Activated CD4-positive, alpha-beta T cell treated with anti-CD3 and anti-CD28 coated beads for 48 hours (primary cell): ENCODE measurements at places on chromosomes 16 and 17.

DNA sequence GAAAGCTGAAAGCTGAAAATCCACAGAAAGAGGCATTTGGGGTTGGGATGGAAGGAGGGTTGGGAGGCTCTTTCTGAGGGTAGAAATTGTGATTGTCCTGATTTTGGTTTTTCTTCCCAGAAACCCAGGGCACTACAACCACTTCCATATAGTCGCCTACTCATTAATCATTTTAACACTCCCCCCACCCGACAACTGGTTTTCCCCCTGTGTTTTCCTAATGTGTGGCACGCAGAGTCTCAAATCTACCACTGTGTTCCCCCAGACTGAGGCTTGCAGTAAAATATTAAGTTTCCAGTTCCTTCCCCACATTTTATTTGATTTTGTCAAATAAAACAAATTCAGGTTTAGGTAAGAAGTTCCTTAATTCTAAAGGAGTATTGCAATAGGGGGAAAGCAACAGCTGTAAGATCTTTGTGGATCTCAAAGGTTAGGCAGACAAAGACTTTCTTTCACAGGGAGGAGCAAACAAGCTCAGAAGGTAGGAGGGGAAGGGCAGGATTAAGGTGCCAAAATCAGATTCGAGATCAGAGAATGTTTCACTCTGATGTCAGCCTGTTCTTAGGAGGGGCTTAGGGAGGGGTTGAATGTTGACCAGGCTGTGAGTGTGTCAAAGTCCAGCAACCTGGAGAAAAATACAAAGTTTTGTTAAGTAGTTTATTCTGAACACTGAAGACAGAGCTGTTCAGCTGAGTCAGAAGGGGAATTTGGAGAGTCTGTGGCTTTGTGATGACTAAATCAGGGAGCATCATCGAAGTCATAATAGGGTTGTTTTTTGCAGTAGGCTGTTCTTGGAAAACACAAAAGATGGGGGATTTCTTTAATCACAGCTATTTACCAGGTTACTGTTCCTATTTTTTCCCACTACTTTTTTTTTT, 3.6 kb downstream of the ZNF267 start:
- DNase-seq = peak; percentile 62

- no peak for DNase-seq
These were observed 38.9 kb downstream of the UBN1 start for GRCh38 chr16:4886151-4886550.

DNA sequence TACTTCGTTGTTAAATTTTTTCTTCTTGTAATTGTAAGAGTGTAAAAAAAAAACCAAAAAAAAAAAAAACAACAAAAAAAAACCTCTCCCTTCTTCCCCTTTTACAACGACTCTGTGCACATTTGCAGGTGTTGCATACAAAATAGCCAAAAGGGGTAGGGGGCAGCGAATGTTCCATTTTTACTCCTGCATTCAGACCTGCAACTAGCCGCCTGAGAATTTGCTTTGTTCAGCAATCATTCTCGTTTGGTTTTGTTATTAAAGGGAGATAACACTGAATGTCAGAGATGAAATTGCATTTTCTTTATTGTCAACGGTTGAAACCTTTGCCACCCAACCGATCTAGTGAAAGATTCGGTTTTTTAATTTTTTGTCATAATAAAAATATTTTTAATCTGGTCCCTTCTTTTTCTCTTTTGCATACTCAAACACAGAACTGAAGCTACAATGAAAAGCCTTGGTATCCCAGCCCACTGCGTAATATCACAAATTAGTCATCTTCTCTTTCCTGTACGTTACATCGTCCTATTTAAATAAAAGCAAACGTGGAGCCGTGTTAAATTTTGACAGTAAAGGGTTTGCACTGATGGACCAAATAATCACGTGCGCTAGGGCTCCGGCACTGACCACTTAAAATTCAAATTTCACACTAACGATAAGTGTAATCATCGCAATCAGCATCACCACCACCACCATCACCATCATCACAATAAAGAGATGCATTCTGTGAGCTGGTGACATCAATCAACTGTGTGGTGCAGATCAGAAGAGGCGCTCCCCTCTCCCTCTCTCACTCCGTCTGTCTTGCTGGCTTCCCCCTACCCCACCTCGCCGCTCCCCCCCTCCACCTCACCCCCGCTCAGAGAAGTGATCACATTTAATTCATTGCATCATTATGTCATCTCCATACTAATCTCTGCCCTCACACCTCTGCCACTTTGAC, 406.2 kb upstream of the PSMD7 start:
- DNase-seq = no peak

GRCh38 chr16:24989494-24989893, 25.7 kb downstream of the ARHGAP17 start:
- no peak for DNase-seq

DNA sequence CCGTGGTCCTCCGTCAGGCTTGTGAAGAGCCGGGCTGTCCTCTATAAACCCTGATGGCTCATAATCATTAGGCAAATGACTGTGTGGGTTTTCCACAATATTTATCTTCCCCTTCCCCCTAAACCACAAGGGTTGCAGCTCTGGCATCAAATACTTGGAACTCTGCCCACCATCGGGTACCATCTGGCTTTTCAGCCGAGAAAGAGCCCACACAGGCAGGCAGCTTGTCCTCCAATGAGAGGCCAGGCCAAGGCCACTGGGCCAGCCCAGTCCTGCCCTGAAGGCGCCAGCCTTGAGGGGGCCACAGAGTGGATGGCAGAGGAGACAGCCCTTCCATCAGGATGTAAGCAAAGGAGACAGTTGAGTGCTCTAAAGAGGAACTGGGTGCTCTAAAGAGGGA, 31.8 kb upstream of the NAT9 start:
- no peak for DNase-seq

DNA sequence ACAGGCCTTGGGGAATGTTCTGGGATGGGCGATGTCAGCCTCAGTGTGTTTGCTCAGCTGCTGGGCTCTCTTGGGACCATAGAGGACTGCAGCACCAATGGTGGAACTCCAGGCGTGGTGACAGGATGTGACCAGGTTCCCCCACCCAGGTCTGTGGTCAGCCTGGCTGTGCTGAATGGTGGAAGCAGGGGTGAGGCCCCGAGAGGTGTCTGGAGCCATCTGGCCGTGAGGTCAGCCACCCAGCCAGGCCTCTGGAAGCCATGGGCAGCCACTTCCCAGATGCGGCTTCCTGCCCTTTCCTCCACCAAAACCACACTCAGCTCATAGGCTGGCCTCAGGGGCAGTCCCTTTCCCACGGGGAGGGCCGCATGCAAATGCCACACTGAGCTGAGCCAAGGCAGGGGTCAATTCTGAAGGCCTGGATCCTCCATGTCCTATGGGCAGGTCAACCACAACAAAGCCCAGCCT, 7.8 kb upstream of the MAPK7 start:
- DNase-seq = no peak

- peak; percentile 94 for DNase-seq
These were observed 6.1 kb downstream of the GJD3 start for GRCh38 chr17:40358323-40359038.

- DNase-seq = no peak
These were observed 110.1 kb downstream of the XYLT1 start for GRCh38 chr16:17360693-17361122.

- no peak for DNase-seq
These were observed 4.2 kb upstream of the CRK start for GRCh38 chr17:1460233-1460632.

GRCh38 chr17:57499648-57500049, 243.3 kb downstream of the MSI2 start:
- DNase-seq = peak; percentile 13

GRCh38 chr16:89981414-89981813, 32.9 kb downstream of the DEF8 start:
- DNase-seq = peak; percentile 49

DNA sequence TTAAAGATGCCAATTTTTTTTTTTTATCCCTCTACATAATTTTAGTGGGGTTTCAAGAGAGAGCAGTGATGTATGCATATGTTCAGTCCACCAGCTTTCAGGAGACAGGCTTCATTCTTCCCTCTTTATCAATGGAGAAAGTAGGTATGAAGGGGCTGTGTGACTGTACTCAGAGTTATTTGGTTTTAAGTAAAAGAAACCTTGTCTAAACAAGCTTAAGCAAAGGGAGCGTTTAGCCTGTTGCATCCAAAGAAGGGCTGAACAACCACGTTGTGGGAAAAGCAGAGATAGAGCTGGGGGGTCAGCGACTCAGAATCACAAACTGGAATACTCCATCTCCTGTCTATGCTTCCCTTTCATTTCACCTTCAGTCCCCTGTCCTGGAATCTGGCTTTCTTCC, 50.4 kb upstream of the HAS3 start:
- DNase-seq = no peak

- no peak for DNase-seq
These were observed 31.9 kb downstream of the WFDC1 start for GRCh38 chr16:84326545-84326944.

DNA sequence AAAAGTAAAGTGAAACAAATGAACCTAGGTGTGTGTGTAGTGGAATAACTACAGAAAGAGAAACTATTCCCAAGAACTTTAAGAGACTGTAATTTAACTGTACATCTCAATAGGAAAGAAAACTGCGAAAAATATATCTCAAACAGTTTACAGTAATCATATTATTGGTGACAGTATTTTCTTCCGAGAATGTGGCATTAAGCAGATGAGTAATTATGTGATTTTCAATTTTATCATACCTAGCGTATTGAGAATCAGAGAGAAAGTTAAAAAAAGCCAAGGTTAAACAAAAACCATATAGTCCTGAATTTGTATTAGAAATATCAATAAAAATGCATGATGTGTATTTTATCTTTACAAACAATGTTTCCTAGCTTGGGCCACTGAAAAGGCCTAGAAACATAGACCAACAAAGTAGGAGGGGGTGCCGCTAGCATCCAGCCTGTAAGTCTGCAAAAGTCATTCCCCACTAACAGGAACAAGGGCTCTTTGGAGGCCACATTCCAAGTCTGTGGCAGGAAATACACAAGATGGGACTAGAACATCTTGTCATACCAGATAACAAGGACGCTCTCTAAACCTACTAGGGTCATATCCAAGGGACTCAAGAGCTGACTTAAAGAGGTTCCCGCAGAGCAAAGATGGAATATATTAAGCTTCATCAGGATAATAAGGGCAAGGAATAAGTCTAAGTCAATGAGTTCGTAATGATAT, 20.5 kb downstream of the RNF157 start:
- DNase-seq = no peak
